RPMI7951 (cell line): ENCODE measurements at places on chromosomes 5 and 9. TPM values are rescaled to one million over a fixed set of nuclear protein-coding genes. Genes with fewer than 3 reads are reported as not detected.

- peak; percentile 30 for DNase-seq
Measured at GRCh38 chr5:108753877-108754276, 6.2 kb downstream of the FER start.

DNA sequence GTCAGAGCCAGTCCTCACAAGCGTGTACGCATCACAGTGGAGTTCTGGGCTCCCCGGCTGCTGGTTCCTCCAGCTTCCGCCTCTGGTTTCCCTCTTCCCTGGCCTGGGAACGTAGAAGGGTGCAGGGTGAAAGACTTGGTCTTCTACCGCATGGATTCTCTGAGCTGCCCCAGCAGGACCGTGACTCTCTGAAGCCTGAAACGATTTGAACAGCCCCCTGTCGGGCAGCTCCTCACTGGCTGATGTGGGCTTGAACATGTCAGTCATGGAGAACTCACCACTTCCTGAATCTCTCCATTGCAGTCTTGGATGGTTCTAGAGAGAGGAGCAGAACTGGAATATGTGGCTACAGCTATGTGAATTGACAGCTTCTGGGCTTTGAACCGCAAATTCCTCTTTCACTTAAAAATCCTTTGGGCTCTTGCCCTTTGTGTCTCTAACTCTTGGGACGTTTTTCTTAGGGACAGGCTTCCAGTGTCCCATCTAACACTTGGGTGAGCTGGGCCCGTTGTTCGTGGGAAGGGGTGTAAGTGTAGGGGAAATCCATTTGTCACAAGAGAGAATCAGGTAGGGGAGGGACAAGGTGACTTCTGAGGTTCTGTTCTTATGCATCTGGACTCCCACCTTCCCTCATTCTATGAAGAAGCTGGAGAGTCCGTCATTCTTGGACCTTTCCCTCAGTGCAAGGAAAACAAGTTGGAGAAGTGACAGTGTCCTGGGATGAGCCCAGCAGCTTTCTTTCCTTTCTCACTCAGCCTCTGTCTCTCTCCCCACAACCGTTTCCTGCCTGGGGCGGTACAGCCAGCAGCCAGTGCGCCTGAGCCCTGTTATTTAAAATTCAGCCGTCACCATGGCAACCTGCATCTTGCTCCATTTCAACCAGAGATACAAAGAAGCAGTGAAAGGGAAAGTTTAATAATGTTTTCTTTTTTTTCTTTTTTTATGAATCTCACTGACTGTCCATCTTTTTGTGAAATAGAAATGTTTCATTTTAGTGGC lies 84.7 kb downstream of the PTTG1 start:
- DNase-seq, result peak; percentile 88

Gene SPINK6
- not detected in 2 replicates for total RNA-seq

- DNase-seq, result no peak
Measured at GRCh38 chr9:131403493-131403773, 9.5 kb downstream of the PRRC2B start.

Gene ABITRAM
- total RNA-seq, result 8.7 and 15.4 TPM in 2 replicates

Gene C9
- total RNA-seq, result not detected in 2 replicates

DNA sequence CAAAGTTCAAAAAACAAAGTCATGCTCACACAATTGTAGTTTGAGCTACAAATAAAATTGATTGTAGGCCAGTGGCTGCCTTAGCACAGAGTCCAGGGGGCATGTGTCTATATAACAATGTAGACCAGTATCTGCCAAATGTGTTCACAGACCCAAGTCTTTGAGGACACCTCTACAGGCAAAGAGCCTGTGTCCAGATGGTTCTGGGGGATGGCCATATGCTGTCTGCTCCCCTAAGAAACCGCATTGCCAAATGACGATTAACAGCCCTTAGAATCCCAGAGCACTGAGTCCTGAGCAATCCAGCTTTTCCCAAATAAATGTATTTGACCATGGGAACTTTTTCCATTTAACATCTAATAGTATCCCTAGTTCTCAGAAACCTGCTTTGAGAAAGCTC lies 169.6 kb downstream of the ADCY2 start:
- DNase-seq, result no peak

GRCh38 chr5:35810601-35811000 lies 46.1 kb upstream of the IL7R start:
- no peak for DNase-seq

DNA sequence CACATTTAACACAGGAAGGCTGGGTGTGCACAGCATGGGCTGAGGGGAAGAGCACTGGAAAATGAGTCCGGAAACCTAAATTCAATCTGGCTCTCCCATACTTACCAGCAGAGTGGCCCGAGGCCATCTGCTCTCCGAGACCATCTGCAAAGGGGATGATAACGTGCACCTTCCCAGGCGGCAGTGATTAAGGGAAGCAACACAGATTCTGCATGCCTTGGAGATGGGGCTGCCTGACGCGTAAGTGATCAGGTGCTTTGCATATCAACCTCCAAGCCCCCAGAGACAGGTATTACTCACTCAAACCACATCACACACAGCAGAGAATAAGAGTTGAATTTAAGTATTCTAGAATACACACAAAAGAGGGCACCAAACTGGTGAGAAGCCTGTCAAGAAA lies 9.1 kb downstream of the EPB41L4B start:
- no peak for DNase-seq

DNA sequence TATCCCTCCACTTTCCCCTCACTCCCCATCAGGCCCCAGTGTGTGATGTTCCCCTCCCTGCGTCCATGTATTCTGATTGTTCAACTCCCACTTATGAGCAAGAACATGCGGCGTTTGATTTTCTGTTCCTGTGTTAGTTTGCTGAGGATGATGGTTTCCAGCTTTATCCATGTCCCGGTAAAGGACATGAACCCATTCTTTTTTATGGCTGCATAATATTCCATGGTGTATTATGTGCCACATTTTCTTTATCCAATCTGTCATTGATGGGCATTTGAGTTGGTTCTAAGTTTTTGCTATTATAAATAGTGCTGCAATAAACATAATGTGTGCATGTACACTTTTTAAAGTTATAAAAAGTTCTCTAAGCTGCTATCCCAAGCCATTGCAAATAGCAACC lies 75.6 kb downstream of the ERBIN start:
- no peak for DNase-seq

GRCh38 chr9:121718501-121718900 lies 67.1 kb downstream of the DAB2IP start:
- no peak for DNase-seq

GRCh38 chr9:109346904-109347303 lies 26.0 kb upstream of the EPB41L4B start:
- no peak for DNase-seq

GRCh38 chr9:5608298-5609225 lies 20.3 kb upstream of the RIC1 start:
- peak; percentile 35 for DNase-seq
